Renal cortical epithelial cell (primary cell): ENCODE measurements at places on chromosomes 2 and 18.

DNA sequence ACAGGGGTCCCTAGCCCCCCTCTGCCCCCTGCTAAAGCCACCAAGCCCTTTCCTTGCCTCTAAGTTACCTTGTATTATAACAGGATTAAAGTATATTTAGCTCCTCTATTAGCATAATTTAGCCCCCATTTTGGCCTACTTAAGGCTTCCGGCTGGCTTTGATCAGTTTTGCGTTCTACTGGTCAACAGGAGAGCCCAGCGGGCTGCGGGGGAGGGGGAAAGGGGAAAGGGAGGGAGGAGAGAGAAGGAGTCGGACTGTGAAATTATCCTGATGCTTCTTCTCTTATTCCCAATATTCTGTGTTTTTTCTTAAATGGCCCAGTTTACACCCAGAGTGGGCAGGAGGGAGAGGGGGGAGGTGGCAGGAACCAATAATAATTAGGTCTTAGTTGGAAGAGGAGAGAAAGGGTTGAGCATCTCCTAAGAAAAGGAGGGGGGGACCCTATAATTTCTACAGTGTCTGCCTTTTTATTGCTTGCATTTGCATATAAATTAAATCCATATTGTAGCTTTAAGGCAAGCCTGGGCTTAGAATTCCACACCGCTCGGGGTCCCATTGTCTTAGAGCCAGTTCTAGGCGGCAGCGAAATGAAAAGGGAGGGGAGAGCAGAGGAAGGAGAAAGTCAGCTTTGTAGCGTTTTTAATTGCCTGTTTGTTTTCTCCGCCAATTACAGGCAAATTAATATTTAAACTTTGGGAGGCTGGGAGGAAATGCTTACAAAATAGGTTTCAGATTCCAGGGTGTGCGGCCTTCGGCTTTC is 39.6 kb downstream of the EN1 start:
- peak; percentile 4 for DNase-seq

DNA sequence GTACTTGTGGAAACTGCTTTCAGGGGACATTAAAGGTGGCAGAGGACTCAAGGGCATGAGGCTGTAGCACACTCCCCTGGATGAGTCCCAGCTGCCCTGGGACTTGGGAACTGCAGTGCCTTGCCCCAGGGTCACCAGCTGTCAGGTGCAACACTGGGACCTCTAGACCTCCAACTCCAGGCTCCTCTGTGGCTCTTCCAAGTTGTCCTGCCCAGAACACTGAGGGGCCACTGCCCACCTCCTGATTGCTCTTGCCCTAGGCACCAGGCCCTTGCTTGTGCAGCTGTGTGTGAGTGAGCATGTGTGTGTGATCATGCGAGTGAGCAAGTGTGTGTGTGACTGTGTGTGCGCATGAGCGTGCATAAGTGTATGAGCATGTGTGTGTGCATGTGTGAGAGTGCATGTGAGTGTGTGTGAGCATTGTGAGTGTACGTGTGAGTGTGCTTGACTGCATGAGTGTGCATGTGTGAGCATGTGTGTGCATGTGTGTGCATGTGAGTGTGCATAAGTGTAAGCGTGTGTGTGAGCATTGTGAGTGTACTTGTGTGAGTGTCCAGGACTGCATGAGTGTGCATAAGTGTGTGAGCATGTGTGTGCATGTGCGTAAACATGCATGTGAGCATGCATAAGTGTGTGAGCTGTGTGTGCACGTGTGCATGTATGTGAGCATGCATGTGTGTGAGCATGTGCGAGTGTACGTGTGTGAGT is 301.5 kb downstream of the NDUFA10 start:
- DNase-seq: no peak

- no peak for DNase-seq
Measured at GRCh38 chr18:46609048-46609447, 48.0 kb downstream of the LOXHD1 start.

- DNase-seq: no peak
Measured at GRCh38 chr18:23798824-23799223, 109.6 kb downstream of the LAMA3 start.

- DNase-seq: no peak
Measured at GRCh38 chr18:44280479-44280878, 400.2 kb upstream of the SETBP1 start.

DNA sequence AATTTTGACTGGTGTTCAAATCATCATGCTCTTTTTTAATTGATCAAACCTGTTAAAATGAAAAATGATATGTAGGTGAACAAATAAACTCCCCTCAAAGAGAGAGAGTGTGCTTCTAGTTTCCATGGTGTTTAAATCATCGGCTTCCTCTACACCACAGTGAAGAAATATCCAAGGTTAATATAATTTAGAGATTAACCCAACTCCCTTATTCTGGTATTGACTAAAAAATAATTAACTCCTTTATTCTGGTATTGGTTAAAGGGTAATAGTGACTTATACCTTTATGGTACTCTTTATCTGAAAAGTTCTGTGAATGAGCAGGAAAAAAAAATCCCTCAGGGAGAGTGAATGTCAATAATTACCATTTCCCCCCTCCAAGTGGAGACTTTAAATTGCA is 93.1 kb downstream of the SPATS2L start:
- peak; percentile 89 for DNase-seq

DNA sequence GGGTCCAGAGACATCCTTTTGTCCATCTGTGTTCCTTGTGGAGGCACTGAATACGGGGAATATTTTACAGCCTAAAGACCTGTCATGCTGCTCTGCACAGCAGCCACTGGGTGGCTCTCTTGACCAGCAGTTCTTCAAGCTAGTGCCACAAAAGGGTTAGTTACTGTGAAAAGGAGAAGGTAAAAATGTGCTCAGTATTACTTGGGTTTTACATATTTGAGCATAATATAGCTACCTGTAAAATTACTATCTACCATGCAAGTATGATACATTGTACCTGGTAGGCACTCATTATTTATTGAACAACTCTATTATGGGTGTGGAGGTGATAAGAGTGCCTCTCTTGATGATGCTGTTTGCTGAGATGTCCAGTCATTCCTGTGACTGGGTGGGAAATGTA is 23.6 kb downstream of the FZD5 start:
- peak; percentile 67 for DNase-seq

DNA sequence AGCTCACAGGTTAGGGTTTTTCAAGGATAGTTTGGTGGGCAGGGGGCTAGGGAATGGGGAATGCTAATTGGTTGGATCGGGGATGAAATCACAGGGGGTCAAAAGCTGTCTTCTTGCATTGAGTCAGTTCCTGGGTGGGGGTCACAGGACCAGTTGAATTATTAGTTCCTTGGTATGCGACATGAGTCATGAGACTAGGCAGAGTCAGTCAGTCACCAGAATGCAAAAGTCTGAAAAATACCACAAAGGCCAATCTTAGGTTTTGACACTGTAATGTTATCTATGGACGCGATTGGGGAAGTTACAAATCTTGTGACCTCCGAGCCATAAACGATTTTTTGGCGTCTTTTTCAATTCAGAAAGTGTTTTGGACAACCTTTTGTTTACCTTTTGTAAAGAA is 101.2 kb downstream of the ZNF519 start:
- DNase-seq: no peak

GRCh38 chr2:230871361-230872150 is 6.8 kb downstream of the ITM2C start:
- no peak for DNase-seq

DNA sequence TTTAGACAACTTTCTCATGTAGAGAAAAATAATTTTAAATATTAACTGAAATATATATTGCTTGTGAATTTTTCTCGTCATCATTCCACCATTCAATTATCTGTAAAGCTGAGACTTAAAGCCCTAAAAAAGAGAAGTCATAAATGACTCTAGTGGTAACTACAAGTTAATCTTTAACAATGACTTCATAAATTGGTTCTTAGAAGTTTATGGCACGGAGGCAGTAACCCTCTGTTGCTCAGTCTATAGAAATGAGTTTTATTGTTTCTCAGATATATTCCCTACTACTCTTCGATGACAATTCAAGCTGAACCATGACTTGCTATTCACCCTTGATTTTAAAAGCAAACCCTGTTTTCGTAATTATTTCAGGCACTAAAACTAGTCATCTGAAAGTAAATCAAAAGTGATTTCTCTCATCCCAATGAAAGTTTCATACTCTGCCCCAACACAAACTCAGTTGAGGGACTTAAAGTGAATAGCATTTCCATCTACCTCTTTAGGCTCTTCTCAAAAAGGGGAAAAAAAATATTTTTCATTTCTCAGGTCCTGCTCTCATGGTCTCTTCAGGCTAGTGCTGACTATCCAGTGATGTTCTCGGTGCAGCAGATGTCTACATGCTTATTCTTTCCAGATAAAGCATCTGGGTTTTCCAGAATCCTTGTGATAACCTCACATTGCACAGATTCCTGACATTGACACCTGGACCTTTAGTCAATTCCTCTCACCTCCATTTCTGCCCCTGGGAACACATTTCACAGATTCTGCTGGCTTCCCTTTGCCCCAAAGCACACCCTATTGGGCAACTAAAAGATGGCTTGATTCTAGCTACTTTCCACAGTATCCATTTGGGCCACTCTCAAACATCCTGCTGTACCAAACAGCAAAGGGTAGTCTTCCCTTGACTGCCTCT is 207.8 kb upstream of the LRATD1 start:
- DNase-seq: peak; percentile 67

DNA sequence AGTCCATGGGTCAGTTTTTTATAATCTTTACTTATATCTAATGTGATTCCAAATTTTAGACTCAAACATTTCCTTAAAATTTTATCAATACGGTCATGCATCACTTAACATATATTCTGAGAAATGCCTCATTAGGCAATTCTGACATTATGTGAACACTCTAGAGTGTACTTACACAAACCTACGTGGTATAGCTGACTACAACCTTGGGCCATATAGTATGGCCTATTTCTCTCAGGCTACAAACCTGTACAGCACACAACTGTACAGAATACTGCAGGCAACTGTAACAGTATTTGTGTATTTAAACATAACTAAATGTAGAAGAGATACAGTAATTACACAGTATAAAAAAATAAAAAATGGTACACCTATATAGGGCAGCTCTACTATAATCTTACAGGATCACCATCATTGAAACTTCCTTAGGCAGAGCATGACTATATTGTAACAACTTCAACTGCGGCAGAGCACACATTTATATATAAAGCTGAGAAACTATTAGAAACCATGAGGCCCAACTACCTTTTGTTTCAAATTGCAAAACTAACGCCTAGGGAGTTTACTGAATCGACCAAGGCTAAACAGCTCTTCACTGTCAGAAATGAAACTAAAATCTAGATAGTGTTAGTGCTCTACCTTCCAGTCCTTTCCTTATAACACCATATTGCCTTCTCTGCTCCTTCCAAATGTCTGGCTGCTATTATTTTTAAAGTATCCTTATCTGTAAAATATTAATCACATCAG is 6.9 kb downstream of the YES1 start:
- peak; percentile 26 for DNase-seq

- DNase-seq: no peak
Measured at GRCh38 chr2:15895615-15896469, 44.5 kb upstream of the MYCN start.

- DNase-seq: peak; percentile 51
Measured at GRCh38 chr18:48848641-48849143, 102.1 kb downstream of the SMAD7 start.

- no peak for DNase-seq
Measured at GRCh38 chr18:31875301-31875700, 67.6 kb downstream of the TRAPPC8 start.

- no peak for DNase-seq
Measured at GRCh38 chr2:121039679-121040078, 245.3 kb downstream of the TFCP2L1 start.

DNA sequence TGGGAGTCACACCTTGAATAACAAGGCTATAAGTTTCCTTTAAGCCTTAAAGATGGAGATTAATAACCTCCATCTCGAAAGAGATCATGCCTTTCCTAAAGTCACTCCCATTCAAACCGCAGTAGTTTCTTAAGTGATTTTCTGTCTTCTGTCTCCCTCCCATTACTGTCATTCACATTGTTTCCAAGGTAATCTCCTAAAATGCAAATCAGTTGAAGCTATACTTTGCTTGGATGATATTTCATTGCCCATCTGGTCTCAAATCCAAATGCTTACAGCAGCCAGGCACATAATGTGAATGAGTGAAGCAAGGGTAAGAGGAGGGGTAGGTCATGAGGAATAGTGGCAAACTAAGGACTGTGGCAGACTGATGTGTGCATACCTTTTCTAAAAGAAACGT is 116.4 kb downstream of the CCDC141 start:
- DNase-seq: no peak

DNA sequence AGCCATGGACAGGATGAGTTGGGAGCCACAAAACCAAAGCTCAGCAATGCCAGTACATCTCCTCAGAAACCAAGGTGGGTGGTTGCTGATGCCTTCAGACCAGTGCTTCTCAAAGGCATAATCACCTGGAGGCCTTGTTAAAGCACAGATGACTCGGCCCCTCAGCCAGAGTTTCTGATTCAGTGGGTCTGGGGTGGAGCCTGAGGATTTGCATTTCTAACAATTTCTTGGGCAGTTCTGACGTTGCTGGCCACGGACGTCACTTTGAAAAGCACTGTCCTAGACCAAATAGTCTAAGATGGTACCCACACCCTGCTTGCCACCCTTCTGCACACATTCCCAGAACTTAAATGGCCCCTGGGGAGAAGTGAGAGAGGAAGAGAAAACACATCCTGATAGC is 24.1 kb upstream of the CDH2 start:
- no peak for DNase-seq

DNA sequence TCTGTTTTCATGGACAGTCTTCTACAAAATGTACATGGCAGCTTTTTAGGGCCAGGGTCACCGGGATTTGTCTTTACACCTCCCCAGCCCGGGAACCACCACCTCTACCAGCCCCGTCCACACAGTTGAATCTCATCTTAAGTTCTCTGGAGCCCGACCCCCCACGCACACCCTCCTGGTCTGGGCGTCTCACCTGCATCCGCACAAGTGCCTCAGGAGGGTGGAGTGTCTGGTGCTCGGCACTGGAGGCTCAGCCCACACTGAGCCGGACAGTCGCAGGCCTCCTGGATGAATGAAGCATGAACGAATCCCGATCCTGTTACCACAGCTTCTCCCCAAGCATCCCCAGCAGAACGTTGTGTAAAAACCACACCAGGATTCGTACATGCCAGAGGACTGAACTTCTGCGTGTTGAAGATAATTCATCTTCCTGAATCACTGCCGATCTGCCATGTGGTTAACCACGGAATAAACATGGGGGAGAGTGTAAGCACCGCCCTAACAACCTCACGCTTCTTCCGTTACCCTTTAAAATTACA is 162.0 kb downstream of the RTP5 start:
- DNase-seq: peak; percentile 86

- DNase-seq: peak; percentile 22
Measured at GRCh38 chr2:60882971-60883753, 1.8 kb downstream of the REL start.

- no peak for DNase-seq
Measured at GRCh38 chr18:13239171-13239956, 20.8 kb downstream of the LDLRAD4 start.

- no peak for DNase-seq
Measured at GRCh38 chr18:76398295-76398694, 96.7 kb downstream of the ZNF516 start.
